ENCODE measurements at places on chromosomes 3 and 15.

- DNase-seq: no peak
Observed at GRCh38 chr3:101117980-101118379, 124.8 kb upstream of the ABI3BP start.

DNA sequence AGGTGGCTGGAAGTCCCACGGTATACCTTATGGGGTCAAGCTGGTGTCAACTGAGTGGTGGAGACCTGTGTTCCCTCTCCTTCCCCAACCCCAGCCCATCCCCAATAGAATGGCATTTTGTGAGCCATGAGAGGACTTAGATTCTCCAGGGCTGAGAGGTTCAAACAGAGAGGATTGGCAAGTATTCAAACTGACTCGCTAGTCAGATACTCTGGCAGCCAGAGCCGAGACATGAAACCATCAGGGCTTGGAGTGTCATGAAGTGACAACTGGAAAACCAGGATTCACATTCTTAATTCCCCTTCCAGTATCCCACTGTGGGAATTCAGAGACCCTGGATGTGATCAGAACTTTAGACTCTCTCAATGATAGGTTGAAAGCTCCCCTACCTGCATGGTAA is 159.4 kb upstream of the SNTN start:
- DNase-seq: peak; percentile 60

GRCh38 chr3:163614886-163615285 is 1463.4 kb downstream of the SI start:
- no peak for DNase-seq

GRCh38 chr15:66701422-66702034 is 508 bp upstream of the SMAD6 start:
- DNase-seq: no peak

All from fibroblast of upper back skin (primary cell).